ENCODE measurements at places on chromosomes 2 and 18.

- no peak for DNase-seq
These were observed 3.0 kb downstream of the NEURL3 start for GRCh38 chr2:96501886-96502810.

GRCh38 chr18:50653402-50654093, 93.7 kb downstream of the MAPK4 start:
- no peak for DNase-seq

DNA sequence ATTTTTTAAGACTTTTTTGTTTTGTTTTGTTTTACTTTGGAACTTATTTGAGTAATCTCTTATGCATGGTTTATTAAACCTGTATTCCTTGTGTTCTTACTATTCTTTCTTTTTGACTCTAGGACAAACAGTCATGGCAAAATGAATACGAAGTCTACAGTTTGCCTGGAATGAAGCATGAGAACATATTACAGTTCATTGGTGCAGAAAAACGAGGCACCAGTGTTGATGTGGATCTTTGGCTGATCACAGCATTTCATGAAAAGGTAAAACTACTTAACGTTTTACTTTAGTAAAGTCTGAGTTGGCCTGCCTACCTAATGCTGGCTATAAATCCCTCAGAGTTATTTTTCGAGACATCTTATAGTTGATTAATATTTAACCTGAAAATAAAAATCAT, 72.3 kb downstream of the ACVR2A start:
- DNase-seq = no peak

DNA sequence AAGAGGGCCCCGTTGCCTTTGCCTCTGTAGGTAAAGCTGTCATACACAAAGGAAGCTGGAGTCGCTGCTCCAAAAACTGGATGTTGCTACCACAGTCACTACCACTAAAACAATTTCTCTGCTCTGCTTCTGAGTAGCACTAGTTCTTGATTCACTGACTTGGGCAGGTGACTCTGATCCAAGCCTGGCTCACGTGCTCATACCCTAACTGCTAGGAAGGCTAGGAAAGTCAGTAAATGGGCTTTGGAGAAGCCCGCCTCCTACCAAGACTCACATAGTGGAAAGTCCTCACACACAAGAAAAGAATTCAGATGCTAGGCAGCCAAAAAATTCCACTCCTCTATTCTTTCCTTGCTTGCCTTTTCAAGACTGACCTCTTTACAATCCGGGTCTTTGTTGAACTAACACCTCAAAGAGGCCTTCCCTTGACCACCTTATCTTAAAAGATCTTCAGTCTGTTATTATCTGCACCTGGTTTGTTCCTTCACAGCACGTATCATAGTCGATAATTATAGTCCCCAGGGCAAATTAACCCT, 11.4 kb upstream of the DYNC1I2 start:
- no peak for DNase-seq

GRCh38 chr2:72734432-72734831, 91.4 kb downstream of the EXOC6B start:
- no peak for DNase-seq

DNA sequence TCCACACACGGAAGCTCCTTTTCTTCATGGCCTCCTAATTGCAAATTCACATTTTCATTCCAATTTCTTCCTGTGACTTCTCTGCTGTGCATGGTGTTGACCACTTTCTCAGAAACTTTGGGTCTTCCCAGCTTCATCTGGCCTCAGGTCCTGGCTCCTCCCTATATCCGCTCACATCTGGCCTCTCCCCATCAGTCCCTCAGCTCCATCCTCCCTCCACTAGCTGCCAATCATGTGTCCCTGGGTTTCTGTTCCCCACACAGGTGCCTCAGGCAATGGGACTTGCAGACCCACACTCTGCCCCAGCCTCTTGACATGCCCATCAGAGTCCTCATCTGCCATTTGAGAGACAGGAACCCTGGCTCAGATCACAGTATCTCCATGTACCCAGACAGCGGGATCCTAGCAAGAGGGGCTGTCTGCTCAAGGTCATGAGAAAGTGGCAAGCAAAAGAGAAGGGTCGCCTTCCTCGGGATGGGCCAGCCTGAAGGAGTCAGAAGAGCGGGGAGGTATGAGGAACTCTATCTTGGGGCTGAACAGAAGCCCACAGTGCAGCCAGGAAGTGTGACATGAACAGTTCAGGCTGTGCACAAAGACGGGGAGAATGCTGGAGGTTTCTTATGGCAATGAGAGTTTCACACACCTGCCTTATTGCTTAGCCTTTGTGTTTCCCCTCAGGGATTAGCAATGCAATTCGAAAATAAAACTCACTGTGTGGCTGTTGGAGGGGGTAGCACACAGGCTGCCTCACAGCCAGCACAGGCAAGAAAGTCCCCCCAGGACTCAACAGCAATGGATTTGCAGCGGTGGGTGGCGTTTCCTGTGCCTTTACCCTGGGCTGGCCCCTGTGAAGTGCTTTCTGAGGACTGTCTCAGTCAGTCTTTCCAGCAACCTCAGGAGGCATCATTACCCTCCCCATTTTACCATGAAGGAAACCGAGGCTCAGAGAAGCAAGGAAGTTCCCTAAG, 69.5 kb downstream of the COPS8 start:
- DNase-seq = no peak

- DNase-seq = peak; percentile 79
These were observed at the start of gene TGIF1 for GRCh38 chr18:3450012-3450798. TSS of gene TGIF1 (plus strand) at chr18:3450172. CDS start at chr18:3450490, 318 bp downstream.

DNA sequence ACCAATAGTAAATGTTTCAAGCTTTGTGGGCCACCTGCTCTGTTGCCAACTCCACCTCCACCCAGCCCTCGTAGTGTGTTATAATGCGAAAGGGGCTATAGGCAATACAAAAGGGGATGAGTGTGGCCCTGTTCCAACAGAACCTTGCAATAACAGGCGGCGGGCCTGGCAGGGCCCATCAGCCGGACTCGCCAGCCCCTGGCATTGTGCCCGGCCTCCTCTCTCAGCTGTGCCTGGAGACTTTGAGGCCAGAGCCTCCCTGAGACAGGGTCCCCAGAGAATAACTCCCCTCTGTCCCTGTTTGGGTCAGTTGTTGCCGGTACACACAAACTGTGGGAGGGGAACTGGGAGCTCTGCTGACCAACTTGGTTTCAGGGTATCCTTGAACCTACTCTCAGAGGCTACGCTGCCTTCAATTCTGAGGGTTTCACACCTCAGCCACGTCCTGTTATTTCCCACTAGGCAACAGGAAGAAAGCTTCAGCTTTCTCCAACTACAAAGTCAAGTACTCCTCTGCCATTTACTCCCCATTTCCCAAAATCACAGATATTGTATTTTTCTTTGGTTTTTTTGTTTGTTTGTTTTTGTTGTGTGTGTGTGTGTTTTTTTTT, 58.0 kb upstream of the ZNF236 start:
- no peak for DNase-seq

GRCh38 chr2:238872026-238872425, 24.1 kb downstream of the TWIST2 start:
- no peak for DNase-seq

DNA sequence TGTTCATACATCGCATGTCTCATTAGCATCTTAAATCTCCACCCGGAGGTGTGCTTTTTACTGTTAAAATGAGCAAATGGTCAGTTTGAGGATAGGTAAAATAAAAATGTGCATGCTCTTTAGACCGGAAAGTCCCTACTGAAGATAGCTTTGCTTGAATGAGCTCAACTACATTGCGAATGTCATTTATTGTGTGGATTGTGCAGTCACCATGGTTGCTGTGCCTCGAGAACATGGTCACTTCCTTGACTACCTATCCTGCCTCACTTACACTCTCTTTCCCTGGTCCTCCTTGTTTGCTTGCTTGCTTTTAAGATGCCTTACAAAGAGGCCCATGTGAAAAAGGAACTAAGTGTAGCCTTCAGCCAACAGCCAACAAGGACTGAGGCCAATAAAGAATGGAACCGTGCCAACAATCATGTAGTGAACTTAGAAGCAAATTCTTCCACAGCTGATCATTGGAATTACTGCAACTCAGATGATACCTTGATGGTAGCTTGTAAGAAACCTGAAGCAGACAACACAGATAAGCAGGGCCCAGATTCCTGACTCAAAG, 72.2 kb upstream of the BARD1 start:
- DNase-seq = no peak

DNA sequence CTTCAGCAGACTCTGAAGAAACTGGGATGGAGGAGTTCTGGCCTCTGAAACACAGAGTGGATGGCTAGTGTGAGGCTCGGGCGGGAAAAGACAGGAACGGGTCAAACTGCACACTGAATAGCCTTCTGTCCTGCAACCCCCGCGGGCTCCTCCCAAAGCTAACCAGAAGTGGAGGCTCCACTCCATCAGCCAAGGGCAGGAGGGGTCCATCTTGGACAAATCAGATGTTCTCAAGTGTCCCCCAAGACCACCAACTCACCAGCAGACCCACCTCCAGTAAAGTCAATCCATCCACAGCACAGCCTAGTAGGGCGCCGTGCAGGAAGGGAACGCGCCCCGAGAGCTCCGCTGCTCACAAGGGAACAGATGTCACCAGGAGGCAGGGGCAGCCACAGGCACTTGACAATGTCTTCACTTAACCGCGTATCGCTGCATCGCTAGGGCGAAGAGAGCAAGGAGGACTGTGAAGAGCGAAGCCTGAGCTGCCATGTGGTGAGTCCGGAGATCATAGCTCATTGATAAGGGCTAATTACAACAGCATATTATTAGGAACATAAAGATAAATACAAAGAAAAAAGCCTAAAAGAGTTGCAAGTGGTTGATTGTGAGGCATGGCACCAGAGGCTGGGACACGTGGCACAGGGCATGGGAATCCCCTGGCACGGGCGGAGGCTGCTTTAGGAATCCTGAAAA, 494.6 kb upstream of the MYT1L start:
- DNase-seq = no peak

DNA sequence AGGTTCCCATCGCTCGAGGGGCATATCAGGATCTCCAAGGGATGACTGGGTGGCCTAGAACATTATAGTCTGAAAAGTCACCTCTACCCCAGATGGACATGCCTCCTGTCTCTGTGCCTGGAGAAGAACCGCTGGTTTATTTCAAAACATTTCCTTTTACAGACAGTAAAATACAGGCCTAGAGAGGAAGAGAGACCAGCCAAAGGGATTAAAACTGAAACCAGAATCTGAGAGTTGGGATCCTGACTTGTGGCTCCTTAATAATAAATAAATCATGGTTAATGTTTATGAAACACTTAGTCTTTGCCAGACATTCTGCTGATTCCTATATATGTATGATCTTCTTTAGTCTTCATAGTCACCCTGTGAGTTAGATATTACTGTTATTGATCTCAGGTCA, 153.7 kb downstream of the DDX1 start:
- DNase-seq = no peak

GRCh38 chr2:164840458-164840929, 1.1 kb downstream of the COBLL1 start:
- DNase-seq = no peak

GRCh38 chr2:142339261-142339660, 208.4 kb upstream of the LRP1B start:
- DNase-seq = no peak

GRCh38 chr18:9643549-9643948, 29.2 kb upstream of the PPP4R1 start:
- no peak for DNase-seq

DNA sequence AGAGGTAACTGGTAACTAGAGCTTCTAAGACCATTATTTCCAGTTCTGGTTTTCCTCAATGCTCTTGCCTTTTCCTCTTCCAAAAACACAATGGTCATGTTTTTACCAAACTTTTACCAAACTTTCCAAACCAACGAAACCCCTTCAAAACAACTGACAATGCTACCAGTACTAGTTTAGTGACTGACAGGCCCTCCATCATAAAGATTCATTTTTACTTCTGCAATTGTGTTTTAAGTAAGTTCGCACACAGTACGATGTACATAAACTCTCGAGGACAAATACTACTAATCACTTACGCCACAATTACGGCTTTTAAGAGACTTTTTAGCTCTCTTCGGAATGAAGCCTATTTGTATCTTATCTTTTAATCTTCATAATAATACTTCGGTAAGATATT, 900 bp downstream of the C18orf32 start:
- DNase-seq = no peak

- DNase-seq = peak; percentile 22
These were observed 63.2 kb upstream of the MAPRE2 start for GRCh38 chr18:34977838-34978532.

- no peak for DNase-seq
These were observed 251.5 kb downstream of the TXNL1 start for GRCh38 chr18:56386856-56387255.

DNA sequence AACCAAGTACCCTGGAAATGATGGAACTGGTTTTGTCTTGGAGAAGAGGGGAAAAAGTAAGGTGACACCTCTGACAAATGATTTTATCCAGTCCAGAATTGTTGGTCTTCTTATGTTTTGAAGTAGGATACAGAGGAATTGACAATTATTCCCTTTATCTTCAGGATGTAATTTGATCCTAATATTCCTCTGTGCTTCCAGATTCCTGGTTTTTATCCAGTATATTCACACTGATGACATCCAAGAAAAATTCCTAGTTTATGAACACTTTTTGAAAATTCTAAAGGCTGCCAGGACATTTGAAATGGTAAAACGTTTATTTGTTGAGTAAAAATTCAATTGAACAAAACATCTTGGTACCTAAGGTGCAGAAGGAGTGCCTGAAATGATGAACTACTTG, 22.2 kb upstream of the ETAA1 start:
- DNase-seq = no peak

DNA sequence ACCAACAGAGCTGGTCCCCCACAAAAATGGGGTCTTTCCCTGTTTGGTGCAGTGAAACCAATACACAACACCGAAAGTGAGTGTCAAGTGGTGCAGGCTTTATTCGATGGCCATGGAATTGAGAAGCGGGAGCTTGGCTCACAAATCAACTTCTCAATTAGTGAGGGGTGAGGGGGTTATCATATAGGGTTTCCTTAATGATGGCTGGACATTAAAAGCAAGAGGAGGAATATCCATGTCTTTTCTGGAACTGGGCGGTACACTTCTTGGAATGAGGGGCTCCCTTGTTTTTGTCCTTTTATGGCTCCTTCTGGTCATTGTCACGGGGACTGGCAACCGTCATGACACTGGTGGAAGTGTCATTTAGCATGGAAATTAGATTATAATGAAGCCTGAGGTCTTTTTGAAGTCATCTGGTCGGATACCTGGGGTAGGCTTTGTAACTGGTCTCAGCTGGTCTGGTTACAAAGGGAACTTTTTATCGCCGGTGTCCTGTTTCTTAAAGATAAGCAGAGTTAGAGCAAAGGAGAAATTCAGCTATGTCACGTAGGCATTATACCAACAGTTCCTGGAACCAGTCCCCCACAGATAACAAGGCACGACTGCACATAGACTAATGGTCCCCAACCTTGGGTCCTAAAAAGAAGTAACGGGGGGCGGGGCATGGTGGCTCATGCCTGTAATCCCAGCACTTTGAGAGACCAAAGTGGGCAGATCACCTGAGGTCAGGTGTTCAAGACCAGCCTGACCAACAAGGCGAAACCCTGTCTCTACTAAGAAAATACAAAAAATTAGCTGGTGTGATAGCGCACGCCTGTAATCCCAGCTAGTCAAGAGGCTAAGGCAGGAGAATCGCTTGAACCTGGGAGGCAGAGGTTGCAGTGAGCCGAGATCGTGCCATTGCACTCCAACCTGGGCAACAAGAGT, 93.5 kb upstream of the NDUFV2 start:
- no peak for DNase-seq

GRCh38 chr2:173596244-173596643, 241.6 kb downstream of the CDCA7 start:
- no peak for DNase-seq

- no peak for DNase-seq
These were observed 28.0 kb upstream of the MC2R start for GRCh38 chr18:13943338-13943737.

GRCh38 chr2:208125251-208125650, 927 bp upstream of the CRYGD start:
- DNase-seq = no peak
